Thoracic aorta (tissue), 2 donors: ENCODE measurements at places on chromosomes 7 and 10. TPM values are rescaled to one million over a fixed set of nuclear protein-coding genes. Genes with fewer than 3 reads are reported as not detected.
A peak's percentile ranks its signal among the peaks of the same experiment; 100 is the strongest.

- peak overlapping the region; percentile 58 for H3K27ac ChIP-seq
- H3K4me3 ChIP-seq, result no peak overlapping the region
- no peaks in the 10 kb centered on the region for H3K27me3 ChIP-seq
- no peaks in the 10 kb centered on the region for H3K36me3 ChIP-seq
These were observed 14.6 kb downstream of the WBP1L start for GRCh38 chr10:102758240-102758932.

GRCh38 chr10:5930272-5930671 lies 40.2 kb downstream of the FBH1 start:
- no peak overlapping the region for H3K27ac ChIP-seq
- no peak for DNase-seq
- H3K27me3 ChIP-seq, result no peaks in the 10 kb centered on the region
- peaks cover 43% of the 10 kb centered on the region for H3K36me3 ChIP-seq
- H3K4me1 ChIP-seq, result no peaks in the 10 kb centered on the region
- H3K4me3 ChIP-seq, result no peak overlapping the region

DNA sequence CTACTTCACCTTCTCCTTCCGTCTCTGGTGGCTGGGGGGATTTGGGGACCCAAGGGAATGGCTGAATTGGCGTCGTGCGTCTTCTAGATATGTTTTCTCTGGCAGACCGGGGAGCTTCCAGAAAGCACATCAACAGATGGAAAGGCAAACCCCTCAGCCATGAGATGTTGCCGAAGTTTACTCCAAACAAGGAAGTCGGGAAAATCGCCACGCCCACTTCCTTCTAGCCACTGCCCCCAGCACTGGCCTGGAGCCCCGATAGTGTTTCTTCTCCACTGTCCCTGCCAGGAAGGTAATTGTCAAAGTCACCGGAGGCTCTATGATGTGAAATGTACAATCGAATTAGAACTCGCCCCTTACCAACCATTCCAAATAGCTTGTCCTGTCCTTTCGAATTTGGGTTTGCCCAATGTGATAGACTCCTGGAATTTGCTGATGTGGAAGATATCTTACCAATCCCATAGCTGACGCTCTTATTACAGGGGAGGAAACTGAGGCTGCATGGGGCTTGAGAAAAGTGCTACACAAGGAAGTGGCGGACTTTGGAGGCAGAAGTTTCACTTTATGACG lies 191.0 kb downstream of the LSM5 start:
- H3K27ac ChIP-seq, result no peak overlapping the region
- H3K4me3 ChIP-seq, result peak overlapping the region; percentile 65
- H3K36me3 ChIP-seq, result no peaks in the 10 kb centered on the region
- H3K27me3 ChIP-seq, result no peaks in the 10 kb centered on the region
- H3K4me1 ChIP-seq, result peaks cover 11% of the 10 kb centered on the region

DNA sequence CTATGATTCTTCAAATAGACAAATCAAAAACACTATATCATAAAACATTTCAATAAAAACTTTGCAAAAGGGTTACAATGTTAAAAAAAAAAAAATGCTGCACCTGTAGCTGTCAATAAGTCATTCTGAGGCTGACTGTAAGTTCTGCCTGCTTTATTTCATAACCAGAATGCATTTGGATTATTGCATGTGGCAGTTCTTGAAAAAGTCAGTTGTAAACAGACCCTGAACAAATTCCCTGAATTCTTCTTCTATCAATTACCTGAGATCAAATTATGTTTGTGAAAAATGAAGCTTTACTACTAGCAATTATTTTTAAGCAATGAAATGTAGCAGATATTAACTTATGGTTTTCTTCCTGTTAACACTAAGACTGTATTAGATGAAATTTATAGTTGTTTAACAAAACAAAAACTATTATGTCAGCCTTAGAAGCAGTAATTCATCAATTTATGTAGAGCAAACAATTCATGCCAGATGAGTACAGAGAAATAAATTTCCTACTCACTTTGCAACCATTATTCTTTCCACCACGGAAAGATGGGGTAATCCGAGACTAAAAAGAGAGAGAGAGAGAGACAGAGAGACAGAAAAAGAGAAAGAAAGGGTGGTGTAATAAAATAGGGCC lies 107.8 kb downstream of the SFMBT2 start:
- no peaks in the 10 kb centered on the region for H3K4me1 ChIP-seq
- no peak overlapping the region for H3K27ac ChIP-seq
- H3K4me3 ChIP-seq, result no peak overlapping the region
- H3K36me3 ChIP-seq, result no peaks in the 10 kb centered on the region
- DNase-seq, result no peak

DNA sequence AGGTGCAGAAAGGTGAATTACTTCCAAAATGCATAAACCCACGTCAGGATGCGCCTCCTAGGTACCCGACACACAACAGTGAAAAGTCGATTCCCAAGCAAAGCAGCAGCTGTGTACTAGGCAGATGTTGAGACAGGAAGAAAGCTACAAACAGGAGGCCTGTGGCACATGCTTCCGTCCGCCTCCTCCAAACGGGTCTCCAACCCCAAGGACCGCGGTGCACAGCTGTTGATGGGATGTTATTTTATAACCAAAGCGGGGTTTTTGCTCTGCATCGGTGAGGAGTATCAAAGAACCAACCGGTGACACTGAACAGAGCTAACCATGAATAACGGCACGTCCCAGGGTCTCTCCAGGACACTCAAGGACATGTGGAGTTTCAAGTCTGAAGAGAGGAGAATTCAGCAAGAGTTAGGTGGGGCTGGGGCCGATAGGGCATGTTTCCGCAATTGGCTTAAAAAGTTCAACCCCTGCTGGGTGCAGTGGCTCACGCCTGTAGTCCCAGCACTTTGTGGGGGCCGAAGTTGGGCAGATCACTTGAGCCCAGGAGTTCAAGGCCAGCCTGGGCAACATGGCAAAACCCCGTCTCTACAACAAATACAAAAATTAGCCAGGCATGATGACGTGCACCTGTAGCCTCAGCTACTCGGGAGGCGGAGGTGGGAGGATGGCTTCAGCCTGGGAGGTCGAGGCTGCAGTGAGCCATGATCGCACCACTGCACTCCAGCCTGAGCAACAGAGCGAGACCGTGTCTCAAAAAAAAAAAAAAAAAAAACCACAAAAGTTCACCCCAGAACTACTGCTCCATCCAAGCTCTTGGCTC lies 108.0 kb downstream of the SMURF1 start:
- H3K27ac ChIP-seq, result peak overlapping the region; percentile 55
- no peak for DNase-seq
- peaks cover 13% of the 10 kb centered on the region for H3K4me1 ChIP-seq
- peaks cover 66% of the 10 kb centered on the region for H3K36me3 ChIP-seq
- no peaks in the 10 kb centered on the region for H3K27me3 ChIP-seq

PHKG1 gene
- 10.9 TPM for total RNA-seq

- no peak overlapping the region for H3K27ac ChIP-seq
- H3K4me3 ChIP-seq, result no peak overlapping the region
- H3K27me3 ChIP-seq, result no peaks in the 10 kb centered on the region
- no peaks in the 10 kb centered on the region for H3K36me3 ChIP-seq
- H3K4me1 ChIP-seq, result no peaks in the 10 kb centered on the region
These were observed 165.7 kb upstream of the AHR start for GRCh38 chr7:17132726-17133125.

YWHAG gene
- total RNA-seq, result 63.2 TPM

DNA sequence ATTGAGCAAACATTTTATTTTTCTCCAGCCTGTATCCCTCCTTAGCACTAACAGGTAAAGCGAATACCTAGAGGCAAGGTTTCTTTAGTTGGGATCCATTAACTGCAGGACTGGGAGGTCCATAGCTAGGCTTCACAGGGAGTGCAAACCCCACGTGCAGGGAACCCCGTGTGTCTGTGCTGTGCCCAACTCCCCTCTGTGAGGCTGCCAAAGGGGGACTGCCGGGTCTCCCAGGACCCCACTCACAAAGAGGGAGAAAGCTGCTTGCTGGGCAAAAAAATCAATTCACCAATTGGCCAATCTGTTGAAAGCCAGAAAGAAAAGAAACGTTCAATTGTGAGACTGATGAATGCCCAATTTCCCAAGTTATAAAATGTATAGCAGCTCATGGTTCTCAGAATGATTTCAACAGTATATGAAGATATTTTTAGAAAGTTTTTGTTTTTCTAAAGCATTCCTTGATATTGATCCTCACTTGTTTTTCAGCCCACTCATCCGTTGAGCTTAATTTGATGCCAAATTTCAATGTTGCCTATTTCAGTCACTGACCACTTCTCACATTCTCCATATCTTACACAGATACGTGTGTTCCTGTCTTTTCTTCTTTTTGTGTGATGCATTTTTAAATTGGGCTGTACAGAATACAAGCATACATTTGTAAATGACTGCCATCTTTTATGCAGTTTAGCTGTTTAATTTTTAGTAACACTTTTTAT lies 202.7 kb upstream of the PRSS58 start:
- H3K27me3 ChIP-seq, result no peaks in the 10 kb centered on the region
- H3K27ac ChIP-seq, result no peak overlapping the region
- no peak overlapping the region for H3K4me3 ChIP-seq
- no peaks in the 10 kb centered on the region for H3K36me3 ChIP-seq
